ENCODE measurements at places on chromosomes 4 and X. TPM values are rescaled to one million over a fixed set of nuclear protein-coding genes. Genes with fewer than 3 reads are reported as not detected.

Gene OPN1MW3
- not detected for total RNA-seq

Gene SPACA5
- not detected for total RNA-seq

DNA sequence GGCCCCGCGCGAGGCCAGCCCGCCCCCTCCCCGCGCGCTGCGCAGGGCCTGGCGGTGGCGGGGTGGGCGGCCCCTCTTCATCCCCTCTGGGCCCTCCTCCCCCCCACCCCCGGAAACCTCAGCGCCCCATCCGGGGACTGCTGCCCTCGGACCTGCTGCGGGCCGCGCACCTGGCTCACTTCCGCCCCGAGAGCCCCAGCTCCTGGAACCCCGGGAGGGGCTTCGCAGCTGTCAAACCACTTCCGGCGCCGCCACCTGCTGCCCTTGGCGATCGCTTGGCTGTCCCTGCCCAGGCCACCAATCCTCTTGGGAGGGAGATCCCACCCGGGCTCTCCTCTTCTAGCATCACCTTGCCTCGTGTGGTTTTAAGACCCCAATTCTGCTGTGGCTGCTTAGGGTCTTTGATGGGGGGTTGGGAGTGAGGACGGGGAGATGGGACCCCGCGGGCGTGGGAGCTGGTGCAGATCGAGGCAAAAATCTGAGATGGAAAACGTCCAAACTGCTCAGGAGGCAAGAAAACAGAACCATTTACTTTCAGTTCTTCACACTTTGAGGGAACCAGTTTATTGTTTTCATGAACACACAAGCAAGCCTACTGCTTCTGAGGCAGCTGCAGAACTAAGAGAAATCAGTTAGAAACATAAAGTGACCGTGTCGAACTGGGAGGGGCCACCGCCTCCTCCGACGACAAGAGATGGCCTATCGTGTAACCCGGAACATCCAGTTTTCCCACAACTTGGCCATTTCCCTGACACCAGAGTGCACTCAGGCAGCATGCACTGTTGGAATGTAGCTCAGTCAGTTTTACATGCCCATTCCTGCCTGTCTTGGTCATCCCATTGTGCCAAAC, 754 bp downstream of the MTMR1 start:
- DNase-seq, result peak; percentile 37

GRCh38 chrX:28901637-28902036, 314.4 kb downstream of the IL1RAPL1 start:
- no peak for DNase-seq

GRCh38 chr4:153781717-153782416, 7.0 kb downstream of the SFRP2 start:
- no peak for DNase-seq

DNA sequence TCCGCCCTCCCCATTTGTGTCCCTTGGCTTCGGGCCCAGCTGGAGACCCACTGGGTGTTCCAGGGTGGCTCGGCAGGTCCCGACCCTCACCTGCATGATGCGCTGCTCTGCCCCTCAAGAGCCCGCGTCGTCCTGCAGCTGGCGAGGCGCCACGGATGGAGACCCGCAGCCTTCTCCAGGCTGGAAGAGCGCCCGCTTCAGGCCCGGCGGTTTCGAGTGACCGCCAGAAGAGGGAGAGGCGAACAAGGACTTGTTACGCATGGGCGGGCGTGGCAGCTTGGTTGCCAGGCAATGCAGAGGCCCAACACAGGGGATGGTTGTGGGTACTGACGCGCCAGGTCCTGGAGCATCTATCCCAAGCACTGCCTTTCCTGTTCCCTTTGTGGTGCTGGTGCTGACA, at the start of gene PDCL2:
TSS of gene PDCL2 (minus strand) at position 232 of the 400 bp plus-strand sequence. CDS start at position 96, 136 bp downstream.
- no peak for DNase-seq

- no peak for DNase-seq
Observed at GRCh38 chr4:101968364-101968763, 177.8 kb downstream of the BANK1 start.

GRCh38 chr4:2095236-2096072, 36.3 kb downstream of the NAT8L start:
- DNase-seq, result no peak

DNA sequence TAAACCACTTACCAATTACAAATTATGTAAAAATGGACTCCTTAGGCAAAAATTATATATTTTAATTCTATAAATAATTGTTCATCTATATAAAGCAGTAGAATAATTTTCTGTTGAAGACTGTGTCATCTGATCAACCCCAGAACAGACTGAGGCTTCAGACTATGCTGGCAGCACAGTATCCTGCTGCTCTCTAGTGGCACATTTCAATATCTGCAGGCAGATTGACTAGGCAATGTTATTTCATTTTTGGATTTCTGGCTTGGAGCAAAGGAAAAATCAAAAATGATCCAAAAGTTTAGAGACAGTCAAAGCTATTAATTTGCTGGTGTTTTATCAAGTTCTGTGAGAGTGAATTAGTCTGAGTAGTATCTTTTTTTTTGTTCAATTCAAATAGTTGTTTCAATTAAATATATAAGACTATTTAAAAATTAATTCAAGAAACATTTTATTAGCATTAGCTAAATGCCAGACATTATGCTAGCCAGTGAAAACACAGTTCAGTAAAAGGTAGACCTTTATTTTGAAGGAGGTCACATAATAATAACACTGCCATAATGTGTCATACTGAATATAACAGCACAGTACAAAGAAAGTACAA, 21.3 kb upstream of the SULT1E1 start:
- no peak for DNase-seq

- peak; percentile 20 for DNase-seq
Observed at GRCh38 chr4:121070274-121070673, 2.1 kb downstream of the NDNF start.

- no peak for DNase-seq
Observed at GRCh38 chr4:173074501-173074946, 94.1 kb upstream of the GALNT7 start.
